Stimulated activated CD8-positive, alpha-beta memory T cell treated with anti-CD3 and anti-CD28 coated beads, Interleukin-4, amount 100 ng/mL, for 24 hours (primary cell): ENCODE measurements at places on chromosomes 7 and 10.

DNA sequence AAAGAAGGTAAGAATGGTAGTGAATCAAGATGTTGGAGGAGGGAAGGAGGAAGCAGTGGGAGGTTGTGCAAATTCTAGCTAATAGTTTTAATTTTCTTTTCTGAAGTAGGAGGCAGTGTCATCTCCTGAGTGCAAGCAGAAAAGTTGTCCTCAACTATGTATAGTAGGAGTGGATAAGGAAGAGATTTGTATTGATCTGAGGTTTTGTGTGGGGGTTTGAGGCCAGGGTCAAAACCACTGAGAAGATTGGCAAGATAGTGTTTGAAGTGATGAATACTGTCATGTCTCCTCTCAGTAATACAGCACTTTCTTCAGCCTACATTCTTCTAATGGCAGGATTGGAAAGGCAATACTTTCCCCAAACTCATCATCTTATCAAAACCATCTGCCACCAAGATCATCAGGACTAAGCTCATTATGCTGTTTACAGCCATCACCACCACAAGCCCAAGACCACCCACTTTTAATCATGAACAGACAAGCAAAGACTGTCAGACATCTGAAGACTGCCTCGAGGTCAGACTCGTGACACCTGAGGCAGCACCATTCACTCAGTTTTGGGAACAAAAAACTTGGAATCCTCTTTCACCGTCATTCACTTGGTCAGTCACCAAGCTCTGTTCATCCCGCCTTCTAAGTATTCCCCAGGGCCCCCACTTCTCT is 1.5 kb upstream of the MIOS start:
- no peak for DNase-seq

GRCh38 chr10:21144047-21144446 is 246.9 kb upstream of the NEBL start:
- no peak for DNase-seq

GRCh38 chr7:128359336-128359735 is 2.2 kb downstream of the PRRT4 start:
- no peak for DNase-seq

GRCh38 chr10:132938472-132939339 is 3.7 kb downstream of the CFAP46 start:
- DNase-seq: no peak

DNA sequence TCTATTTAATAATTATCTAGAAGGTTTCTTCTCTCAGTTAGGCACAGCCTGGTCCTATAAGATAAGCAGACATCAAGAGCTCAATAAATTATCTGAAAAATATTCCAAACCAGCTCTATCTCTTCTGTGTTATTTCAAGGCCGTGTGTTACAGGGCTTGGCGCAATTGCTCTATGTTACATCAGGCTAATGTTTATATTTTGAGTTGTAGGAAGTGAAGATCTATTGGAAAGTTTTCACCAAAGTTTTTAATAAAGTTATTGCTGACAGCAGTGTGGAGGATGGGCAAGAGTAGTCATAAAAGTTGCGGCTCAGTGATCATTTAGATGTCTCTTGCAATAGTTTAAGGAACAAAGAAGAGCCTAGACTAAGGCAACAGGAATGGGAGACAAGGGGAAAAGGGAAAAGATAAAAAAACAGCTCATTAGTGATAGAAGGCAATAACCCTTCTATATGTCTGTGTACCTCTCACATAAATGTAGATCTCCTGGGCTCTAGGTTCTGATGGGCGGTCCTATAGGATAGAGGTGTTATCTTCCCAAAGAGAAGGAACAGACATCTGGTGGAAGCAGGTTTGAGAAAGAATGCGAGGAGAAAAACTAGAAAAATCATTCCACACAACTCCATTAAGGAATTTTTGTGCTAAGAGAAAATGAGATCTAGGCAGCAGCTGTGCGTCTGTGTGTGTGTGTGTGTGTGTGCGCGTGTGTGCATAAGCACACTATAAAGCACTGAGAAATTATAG is 5.9 kb upstream of the ANKRD7 start:
- no peak for DNase-seq

GRCh38 chr10:105149371-105149891 is 508.3 kb downstream of the SORCS3 start:
- no peak for DNase-seq
